Omental fat pad (tissue), 4 donors: ENCODE measurements at places on chromosomes 1 and 21. TPM values are rescaled to one million over a fixed set of nuclear protein-coding genes. Genes with fewer than 3 reads are reported as not detected.

Gene WNT3A
- total RNA-seq = not detected

Gene SERPINC1
- not detected for total RNA-seq

Gene SLC2A5
- total RNA-seq = 7.9 TPM

Gene GNB1
- 104 TPM for total RNA-seq

Gene LCA5L
- total RNA-seq = 5.5 TPM

Gene DENND2C
- total RNA-seq = 1.9 TPM
